ENCODE measurements at places on chromosomes 5 and 9.
A peak's percentile ranks its signal among the peaks of the same experiment; 100 is the strongest.

- no peak for DNase-seq
Observed at GRCh38 chr5:14270209-14270702, 127.1 kb downstream of the TRIO start.

- DNase-seq = no peak
Observed at GRCh38 chr9:97753975-97754374, 56.8 kb upstream of the XPA start.

DNA sequence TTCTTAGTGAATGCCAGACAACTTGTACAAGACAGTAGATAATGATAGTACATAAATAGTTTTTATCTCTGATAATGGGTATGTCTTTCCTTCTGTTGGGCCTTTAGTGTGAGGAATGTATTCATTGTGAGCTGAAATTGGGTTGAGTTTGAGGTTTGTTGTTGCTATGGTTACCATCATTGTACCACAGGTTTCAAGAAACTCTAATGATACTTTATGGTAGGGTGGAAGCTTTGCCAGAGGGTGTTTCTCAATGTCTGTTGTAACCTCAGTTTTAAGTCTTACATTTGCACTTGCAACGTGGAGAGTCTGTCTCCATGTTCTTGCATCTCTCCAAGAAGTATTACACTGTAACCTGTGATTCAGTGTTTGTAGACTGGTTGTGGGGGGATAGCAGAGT lies 1550.1 kb downstream of the MAT2B start:
- no peak for DNase-seq

DNA sequence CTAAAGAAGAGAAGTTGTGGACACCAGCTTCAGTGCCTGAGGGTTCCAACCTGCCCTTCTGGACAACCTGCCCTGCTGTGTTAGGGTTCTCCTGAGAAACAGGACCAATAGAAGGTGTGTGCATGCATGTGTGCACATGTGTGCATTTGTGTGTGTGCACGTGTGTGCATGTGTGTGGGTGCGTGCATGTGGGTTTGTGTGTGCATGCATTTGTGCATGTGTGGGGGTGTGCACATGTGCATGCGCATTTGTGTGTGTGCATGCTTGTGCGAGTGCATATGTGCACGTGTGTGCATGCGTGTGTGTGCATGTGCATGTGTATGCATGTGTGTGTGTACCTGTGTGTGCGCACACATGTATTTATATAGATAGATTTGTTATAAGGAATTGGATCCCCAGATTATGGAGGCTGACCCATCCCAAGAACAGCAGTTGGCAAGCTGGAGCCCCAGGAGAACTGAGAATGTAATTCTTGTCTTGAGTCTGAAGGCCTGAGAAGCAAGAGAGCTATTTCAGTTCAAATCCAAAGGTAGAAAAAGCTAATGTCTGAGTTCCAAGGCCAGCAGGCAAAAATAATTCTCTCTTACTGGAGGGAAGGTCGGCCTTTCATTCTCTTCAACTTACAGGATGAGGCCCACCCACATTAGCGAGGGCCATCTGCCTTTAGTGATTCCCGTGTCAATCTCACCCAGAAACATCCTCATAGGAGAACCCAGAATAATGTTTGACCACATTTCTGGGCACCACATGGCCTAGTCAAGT lies 62.9 kb upstream of the SYNPO start:
- no peak for DNase-seq

DNA sequence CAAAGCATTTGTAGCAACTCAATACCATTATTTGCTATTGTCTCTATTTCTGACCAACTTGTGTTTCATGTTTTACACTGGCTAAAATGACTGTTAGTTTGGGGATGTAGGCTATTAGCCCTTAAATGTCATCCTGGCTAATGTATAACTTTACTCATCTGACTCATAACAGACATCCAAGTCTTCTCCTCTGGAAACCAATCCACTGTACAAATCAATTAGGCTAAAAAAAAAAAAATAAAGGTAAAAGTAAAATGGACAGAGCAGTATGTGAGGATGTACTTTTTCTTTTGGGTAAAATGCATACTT lies 20.6 kb downstream of the MEGF9 start:
- no peak for DNase-seq

DNA sequence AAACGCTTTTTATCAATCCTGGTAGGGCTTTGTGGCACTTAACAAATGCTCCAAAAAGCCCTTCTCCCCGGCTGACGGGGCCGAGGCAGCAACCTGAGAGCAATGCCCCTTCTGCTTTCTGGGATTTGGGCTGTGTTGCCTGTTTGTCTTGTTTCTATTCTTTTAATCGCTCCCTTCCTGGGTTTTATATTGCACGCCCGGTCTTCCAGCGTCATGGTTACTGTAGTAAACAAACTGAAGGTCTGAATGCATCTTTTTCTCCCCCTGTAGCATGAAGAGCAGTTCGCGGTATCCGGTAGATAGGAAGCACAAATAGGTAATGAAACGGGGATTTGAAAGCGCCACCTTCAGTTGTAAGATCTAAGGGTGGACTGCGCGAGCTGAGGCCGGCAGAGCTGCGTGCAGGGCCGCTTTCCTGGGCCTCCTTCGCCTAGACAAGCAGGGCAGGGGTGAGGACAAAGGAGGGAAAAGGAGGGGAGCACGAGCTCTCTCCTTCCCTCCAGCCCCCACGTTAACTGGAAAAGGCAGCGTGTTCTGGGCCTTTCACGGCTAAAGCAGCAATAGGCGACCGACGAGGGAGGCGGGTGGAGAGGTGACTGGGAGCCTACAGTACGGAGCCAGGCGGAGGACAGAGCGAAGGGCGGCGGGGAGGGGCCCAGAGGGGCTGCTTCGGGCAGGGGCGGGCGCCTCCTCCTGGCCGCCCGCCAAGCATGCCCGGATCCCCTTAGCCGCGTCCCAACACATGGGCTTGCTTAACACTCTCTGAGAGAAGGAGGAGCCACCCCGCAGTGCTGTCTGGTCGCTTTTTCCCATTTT lies 49.3 kb upstream of the ZNF366 start:
- peak; percentile 42 for DNase-seq

GRCh38 chr5:56377573-56377972 lies 144.4 kb upstream of the ANKRD55 start:
- DNase-seq = no peak

DNA sequence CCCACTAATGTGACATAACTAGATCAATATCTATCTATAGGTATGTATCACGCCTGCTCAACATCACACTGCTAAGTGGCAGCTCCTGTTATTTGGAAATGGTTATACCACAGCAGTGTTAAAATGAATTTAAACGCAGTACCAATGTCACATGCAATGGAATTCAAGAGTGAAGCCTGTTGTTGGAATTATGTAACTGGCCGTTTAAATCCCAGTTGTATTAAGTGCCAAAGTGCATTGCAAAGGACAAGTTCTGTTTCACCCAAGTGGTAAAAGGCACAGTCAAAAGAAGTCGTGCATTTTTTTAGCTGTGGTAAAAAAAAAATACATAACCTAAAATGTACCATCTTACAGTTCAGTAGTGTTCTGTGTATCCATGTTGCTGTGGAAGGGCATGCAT lies 4.3 kb downstream of the NTRK2 start:
- no peak for DNase-seq

Data from activated T-cell treated with anti-CD3 and anti-CD28 coated beads, Interleukin-2, amount 50 U/mL, for 48 hours (primary cell).